Activated CD8-positive, alpha-beta memory T cell treated with anti-CD3 and anti-CD28 coated beads for 4 hours (primary cell): ENCODE measurements at places on chromosomes 5 and 9.

DNA sequence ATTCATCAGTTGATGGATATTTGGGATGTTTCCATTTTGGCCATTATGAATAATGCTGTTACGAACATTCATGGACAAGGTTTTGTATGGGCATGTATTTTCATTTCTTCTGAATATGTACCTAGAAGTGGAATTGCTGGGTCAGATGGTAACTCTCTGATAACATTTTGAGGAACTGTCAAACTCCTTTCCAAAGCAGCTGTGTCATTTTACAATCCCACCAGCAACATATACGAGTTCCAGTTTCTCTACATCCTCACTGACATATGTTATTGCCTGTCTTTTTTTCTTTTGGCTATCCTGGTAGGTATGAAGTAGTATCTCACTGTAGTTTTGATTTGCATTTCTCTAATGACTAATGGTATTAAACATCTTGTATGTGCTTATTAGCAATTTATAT lies 86.7 kb downstream of the PRKACG start:
- no peak for DNase-seq

DNA sequence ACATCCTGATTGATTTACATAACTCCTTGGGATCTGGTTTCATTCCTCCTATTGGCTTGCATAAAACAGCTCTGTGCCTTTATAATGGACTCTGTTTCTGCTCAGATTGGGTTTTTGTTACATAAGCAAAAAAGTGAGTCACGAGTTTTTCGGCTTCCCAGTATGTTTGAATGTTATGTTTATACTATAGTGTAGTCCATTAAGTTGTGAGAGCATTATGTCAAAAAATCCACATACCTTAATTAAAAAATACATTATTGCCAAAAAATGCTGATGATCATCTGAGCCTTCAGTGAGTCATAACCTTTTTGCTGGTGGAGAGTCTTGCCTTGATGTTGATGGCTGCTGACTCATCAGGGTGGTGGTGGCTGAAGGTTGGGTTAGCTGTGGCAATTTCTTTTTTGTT lies 144.6 kb downstream of the CCDC171 start:
- no peak for DNase-seq

- DNase-seq: no peak
These were observed 385.9 kb downstream of the KDM4C start for GRCh38 chr9:7143645-7144200.

DNA sequence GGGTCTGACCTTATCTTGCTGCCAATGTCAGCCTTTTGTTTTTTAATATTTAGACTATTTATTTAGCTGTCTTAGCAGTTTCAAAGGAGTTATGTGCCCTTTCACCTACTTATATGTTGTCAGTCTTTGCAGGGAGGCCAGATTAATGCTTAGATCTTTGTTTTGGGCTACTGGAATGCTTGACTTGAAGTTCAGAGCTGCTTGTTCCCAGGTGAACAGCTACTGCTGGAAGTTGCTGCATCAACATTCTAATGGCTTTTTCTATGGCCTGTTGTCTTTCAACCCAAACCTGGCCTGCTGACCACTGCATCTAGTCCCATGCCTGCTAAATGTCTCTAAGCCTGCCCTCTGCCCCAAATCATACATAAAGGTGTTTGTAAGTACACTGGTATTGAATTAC lies 3.0 kb downstream of the SLC22A5 start:
- DNase-seq: no peak

- DNase-seq: no peak
These were observed 42.4 kb downstream of the SETX start for GRCh38 chr9:132312426-132312825.

GRCh38 chr9:107594908-107595530 lies 105.5 kb upstream of the KLF4 start:
- no peak for DNase-seq

DNA sequence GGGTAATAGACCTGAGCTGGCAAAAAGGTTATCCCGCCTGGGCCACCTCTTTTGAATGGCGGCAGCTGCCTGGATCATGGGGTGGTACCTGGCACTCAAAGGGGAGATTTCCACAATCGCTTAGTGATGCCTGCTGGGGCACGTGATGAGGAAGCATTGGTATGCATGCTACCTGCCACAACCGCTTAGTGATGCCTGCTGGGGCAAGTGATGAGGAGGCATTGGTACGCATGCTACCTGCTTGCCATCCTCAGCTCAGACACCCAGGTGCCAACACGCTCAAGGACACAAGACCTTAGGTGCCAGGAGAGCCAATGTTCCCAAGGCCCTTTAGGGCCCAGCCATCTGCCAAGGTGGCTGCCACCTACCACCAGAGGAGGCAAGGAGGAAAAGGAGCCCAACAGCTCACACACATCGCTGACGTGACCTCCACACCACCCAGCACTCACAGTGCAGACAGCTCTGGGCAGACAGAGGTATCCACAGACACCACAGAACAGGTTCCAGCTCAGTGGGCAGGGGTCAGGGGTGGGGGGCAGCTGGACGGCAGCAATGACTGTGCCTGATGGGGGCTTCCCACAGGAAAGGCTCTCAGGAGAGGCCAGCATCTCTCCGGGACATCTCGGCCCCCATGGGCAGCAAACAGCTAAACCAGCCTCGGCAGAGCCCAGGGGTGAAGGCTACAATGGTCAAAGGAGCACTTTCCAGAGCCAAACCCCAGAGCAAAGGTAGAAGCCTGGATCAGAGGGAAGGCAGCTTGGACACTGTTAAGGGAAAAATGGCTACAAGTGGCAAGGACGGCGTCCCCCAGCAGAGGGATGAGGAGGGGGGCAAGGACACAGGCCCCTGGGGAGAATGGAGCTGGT lies 43.0 kb upstream of the SARDH start:
- DNase-seq: no peak

- no peak for DNase-seq
These were observed 303.0 kb downstream of the PARP8 start for GRCh38 chr5:50969151-50970031.

- no peak for DNase-seq
These were observed 7.6 kb upstream of the SFXN1 start for GRCh38 chr5:175470781-175471180.

GRCh38 chr5:180423133-180423532 lies 70.0 kb upstream of the GFPT2 start:
- no peak for DNase-seq
